Substantia nigra (tissue), 51 donors: ENCODE measurements at places on chromosomes 1 and 21.

DNA sequence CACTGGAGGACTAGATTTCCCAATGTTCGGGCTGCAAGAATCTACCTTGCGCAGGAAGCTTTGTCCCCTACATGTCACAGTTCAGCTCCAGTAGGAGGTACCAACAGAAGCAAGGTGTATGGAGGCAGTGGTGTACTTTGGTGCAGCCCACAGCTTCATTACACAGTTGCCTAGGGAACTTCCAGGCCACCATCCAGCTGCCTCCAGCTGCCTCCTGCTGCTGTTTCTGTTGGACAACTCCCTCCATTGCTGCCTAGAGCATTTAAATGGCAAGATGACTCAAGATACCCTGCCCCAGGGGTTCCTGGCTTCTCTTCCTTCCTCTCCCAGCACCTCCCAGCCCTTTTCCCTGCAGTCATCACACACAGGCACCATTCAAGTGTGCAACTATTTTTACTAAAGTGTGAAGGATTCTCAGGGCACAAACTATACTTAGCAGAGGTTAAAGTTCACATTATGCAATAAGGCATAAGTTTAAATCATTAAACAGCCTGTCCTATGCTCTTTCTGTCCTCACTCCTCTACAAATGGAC is 39.0 kb upstream of the ATP1A1 start:
- no peak for DNase-seq

GRCh38 chr1:89681045-89681729 is 48.3 kb downstream of the LRRC8C start:
- no peak for DNase-seq

- peak; percentile 26 for DNase-seq
Measured at GRCh38 chr1:44031252-44032169, at the start of gene SLC6A9. TSS of gene SLC6A9 (minus strand) at chr1:44031462. CDS start at chr1:44024277, 7,185 bp downstream.

DNA sequence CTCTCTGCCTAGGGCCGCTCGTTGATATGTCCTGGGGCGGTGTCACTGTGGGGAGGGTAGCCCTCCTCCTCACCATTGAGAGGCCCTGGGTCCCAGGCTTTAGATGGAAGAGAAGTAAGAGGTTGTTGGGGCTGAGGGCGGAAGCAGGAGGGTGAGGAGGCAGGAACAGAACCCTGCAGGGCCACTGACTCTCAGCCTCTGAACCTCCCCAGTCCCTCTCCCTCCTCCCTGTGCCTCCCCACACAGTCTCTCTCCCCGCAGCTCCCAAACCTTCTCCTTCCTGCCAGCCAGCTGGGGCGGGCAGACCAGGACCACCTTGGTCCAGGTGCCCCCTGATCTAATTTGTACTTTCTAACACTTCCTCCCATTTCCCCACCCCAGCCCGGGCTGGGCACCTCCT is 14.3 kb upstream of the FAM131C start:
- DNase-seq: no peak

- no peak for DNase-seq
Measured at GRCh38 chr1:234701737-234702341, 91.9 kb upstream of the IRF2BP2 start.
